Activated CD4-positive, alpha-beta T cell treated with anti-CD3 and anti-CD28 coated beads for 36 hours (primary cell): ENCODE measurements at places on chromosomes 12 and 14. TPM values are rescaled to one million over a fixed set of nuclear protein-coding genes. Genes with fewer than 3 reads are reported as not detected.
A peak's percentile ranks its signal among the peaks of the same experiment; 100 is the strongest.

GRCh38 chr12:90261283-90261682 is 552.6 kb upstream of the ATP2B1 start:
- no peaks in the 10 kb centered on the region for H3K27me3 ChIP-seq
- DNase-seq = no peak
- H3K4me1 ChIP-seq = no peaks in the 10 kb centered on the region
- H3K4me3 ChIP-seq = no peak overlapping the region

Gene SUOX
- 3.4 TPM for total RNA-seq

DNA sequence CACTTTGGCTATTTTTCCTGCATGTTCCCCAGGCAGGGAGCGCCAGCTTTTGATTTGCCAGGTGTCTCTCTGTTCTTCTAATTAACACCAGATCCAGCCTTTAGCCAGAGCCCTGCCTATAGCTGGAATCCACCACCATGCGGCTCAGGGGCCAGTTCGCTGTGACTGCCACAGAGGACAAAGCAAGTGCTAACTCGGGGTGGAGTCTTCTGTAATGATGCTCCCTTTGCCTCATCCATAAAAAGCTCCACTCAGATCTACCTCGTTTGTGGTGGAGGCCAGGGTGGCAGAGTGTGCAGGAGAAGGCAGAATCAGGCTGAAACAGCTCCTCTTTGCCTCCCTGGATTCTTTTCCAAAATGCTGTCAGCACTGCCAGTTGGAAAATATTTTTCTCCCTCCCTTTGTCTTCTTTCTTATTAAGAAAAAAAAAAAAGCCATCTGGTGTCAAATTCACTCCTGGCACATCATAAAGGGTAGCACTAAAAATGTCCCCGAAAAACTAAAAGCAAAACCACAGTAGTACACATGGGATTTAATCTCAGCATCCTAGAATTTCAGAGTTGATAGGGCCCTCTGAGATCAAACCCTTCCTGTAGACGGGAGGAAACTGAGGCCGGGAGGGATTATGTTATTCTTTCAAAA is 18.0 kb upstream of the CTDSP2 start:
- H3K27me3 ChIP-seq = peaks cover 2% of the 10 kb centered on the region
- peak overlapping the region; percentile 53 for H3K4me3 ChIP-seq
- DNase-seq = no peak
- H3K4me1 ChIP-seq = peaks cover 7% of the 10 kb centered on the region
- H3K27ac ChIP-seq = peak overlapping the region; percentile 58

Gene KRT79
- total RNA-seq = 0.16 TPM

- peaks cover 8% of the 10 kb centered on the region for H3K4me1 ChIP-seq
- no peak overlapping the region for H3K4me3 ChIP-seq
- no peaks in the 10 kb centered on the region for H3K27me3 ChIP-seq
- no peaks in the 10 kb centered on the region for H3K36me3 ChIP-seq
- peak; percentile 6 for DNase-seq
These were observed 73.2 kb downstream of the IPO8 start for GRCh38 chr12:30622509-30622908.

DNA sequence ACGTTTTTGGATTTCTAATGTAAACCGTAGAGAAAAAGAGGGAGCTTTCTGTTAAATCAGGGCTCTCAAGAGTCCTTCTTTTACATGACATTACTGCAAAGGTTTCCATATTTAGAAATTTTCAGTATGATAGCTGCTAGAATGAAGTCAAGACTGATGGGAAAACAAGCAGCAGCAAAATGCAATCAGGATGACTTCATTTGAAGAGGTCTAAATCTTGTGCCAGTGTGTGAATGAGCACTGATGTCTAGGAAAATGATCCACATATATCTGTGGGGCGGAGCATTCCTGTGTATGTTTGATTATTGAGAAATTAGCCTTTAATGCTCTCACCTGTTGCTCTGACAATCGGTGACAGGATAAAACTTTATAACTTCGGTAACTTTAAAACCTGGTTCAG is 73.6 kb downstream of the GRIP1 start:
- no peaks in the 10 kb centered on the region for H3K36me3 ChIP-seq
- H3K27ac ChIP-seq = no peak overlapping the region
- no peak overlapping the region for H3K4me3 ChIP-seq
- no peaks in the 10 kb centered on the region for H3K4me1 ChIP-seq
- no peaks in the 10 kb centered on the region for H3K27me3 ChIP-seq

Gene RPS6KL1
- total RNA-seq = 5.6 TPM

DNA sequence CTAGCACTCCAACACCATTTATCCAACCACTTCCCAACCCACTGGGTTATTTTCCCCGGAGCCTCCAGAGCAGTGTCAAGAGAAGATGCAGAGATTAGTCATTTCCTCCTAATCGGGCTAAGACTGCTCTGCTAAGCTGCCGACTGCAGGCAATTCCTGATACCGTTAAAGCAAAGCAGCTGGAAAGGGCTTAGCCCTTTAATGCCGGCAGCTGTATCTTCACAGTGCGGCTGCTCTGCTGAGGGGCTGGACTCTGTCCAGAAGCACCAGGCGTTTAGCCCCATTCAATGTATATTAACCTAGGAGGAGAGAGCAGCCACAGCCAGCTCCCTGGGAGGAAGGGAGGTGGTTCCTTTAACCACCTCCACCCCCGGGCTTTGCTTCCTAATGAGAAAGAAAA is 11.1 kb downstream of the AQP6 start:
- DNase-seq = no peak
- H3K27ac ChIP-seq = no peak overlapping the region
- H3K36me3 ChIP-seq = peaks cover 10% of the 10 kb centered on the region
- no peak overlapping the region for H3K4me3 ChIP-seq
- H3K27me3 ChIP-seq = no peaks in the 10 kb centered on the region

GRCh38 chr12:24078318-24078765 is 128.9 kb upstream of the SOX5 start:
- H3K27me3 ChIP-seq = peaks cover 2% of the 10 kb centered on the region
- no peaks in the 10 kb centered on the region for H3K4me1 ChIP-seq
- no peak overlapping the region for H3K4me3 ChIP-seq
- H3K27ac ChIP-seq = no peak overlapping the region
- DNase-seq = no peak
- no peaks in the 10 kb centered on the region for H3K36me3 ChIP-seq

Gene MAPKAPK5
- 47.5 TPM for total RNA-seq

DNA sequence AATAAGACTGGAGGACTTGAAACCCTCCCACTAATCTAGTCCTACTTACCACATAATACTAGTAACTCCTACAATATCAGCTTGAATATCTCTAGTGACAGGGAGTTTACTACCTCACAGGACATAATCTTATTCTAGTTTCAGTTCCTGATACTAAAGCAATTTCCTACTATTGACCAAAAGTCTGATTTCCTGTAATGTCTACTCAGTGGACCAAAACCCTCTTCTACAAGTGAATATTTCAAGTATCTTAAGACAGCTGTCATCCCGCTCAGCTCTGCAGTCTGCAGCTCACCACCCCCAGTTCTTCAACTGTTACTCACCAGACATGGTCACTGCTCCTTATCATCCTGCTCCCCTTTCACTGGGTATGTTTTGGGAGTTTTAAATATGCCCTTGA is 70.8 kb upstream of the TMCC3 start:
- no peak overlapping the region for H3K4me3 ChIP-seq
- no peaks in the 10 kb centered on the region for H3K36me3 ChIP-seq
- no peak for DNase-seq
- no peaks in the 10 kb centered on the region for H3K27me3 ChIP-seq
- H3K27ac ChIP-seq = no peak overlapping the region

- no peaks in the 10 kb centered on the region for H3K27me3 ChIP-seq
- H3K27ac ChIP-seq = no peak overlapping the region
- DNase-seq = no peak
- H3K36me3 ChIP-seq = no peaks in the 10 kb centered on the region
- no peak overlapping the region for H3K4me3 ChIP-seq
- H3K4me1 ChIP-seq = no peaks in the 10 kb centered on the region
These were observed 540.0 kb upstream of the TBX3 start for GRCh38 chr12:115223991-115224390.

DNA sequence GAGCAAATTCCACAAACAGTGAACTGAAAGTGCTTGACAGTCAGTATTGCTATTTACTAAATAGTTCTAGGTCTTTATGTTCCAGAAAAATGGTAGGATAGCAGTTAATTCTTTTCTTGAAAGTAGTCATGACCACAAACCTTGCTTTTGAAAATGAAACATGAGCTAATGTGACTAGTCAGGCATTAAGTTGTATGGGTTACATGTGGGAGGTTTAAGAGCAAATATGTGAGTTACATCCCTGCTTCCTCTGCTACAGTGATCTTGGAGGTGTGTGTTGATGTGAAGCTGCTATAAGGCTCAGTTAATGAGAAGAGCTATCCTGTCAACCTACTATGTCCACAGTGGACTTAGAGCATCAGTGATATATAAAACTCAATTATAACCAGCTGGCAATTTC is 741.6 kb downstream of the FSCB start:
- H3K36me3 ChIP-seq = no peaks in the 10 kb centered on the region
- H3K4me3 ChIP-seq = no peak overlapping the region
- H3K27me3 ChIP-seq = no peaks in the 10 kb centered on the region
- no peaks in the 10 kb centered on the region for H3K4me1 ChIP-seq
- DNase-seq = no peak

- peaks cover 22% of the 10 kb centered on the region for H3K4me1 ChIP-seq
- H3K27me3 ChIP-seq = no peaks in the 10 kb centered on the region
- peak overlapping the region; percentile 77 for H3K4me3 ChIP-seq
- H3K36me3 ChIP-seq = peaks cover 4% of the 10 kb centered on the region
- peak; percentile 69 for DNase-seq
These were observed 565 bp downstream of the NT5DC3 start for GRCh38 chr12:103840462-103840875.

Gene HIP1R
- total RNA-seq = 17.1 TPM

DNA sequence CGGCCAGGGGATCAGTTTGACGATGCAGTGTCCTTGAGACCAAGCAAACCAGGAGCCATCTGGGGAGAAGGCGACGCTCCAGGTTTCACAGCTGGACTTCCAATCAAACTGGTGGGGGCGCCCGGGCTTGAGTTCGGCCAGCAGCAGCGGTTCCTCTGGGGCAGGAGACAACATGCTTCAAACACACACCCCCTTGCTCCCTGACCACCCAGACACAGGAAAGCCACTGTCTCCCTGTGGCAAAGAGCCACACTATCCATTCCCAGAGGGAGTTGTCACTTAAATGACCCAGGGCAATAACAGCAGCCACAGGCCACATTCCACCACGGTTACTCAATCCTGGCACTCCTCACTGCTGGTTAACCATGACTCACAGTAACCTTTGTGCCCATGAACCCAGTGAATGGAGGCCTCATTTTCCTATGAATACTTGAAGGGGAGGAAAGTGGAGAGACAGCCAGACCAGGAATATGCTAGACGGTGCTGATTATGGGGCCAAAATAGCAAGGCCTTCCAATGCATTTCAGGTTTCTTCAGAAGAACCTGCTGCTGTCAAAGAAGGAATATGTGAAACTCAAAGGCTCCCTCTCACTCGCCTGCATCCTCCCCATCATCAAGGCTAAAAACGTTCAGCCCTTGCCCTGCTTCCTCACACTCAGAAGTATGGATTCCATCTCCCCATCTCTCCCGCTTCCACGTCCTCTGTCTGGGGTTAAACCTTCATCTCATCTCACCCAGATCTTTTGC is 8.5 kb downstream of the WSB2 start:
- H3K4me3 ChIP-seq = peak overlapping the region; percentile 37
- peaks cover 44% of the 10 kb centered on the region for H3K4me1 ChIP-seq
- peaks cover 48% of the 10 kb centered on the region for H3K36me3 ChIP-seq
- H3K27me3 ChIP-seq = no peaks in the 10 kb centered on the region
- H3K27ac ChIP-seq = peak overlapping the region; percentile 83
- DNase-seq = peak; percentile 69

GRCh38 chr12:852864-853263 is 96.6 kb downstream of the RAD52 start:
- H3K4me3 ChIP-seq = no peak overlapping the region
- peaks cover 50% of the 10 kb centered on the region for H3K4me1 ChIP-seq
- H3K27me3 ChIP-seq = no peaks in the 10 kb centered on the region
- H3K27ac ChIP-seq = peak overlapping the region; percentile 19

GRCh38 chr12:67410667-67411067 is 141.5 kb downstream of the CAND1 start:
- no peaks in the 10 kb centered on the region for H3K4me1 ChIP-seq
- no peaks in the 10 kb centered on the region for H3K27me3 ChIP-seq
- DNase-seq = no peak
- no peak overlapping the region for H3K27ac ChIP-seq
- peaks cover 5% of the 10 kb centered on the region for H3K36me3 ChIP-seq
- H3K4me3 ChIP-seq = no peak overlapping the region

- H3K27me3 ChIP-seq = peaks cover 2% of the 10 kb centered on the region
- H3K36me3 ChIP-seq = no peaks in the 10 kb centered on the region
- H3K4me3 ChIP-seq = no peak overlapping the region
These were observed 119.3 kb upstream of the RAP1B start for GRCh38 chr12:68491204-68491960.

GRCh38 chr14:55746558-55746957 is 166.6 kb downstream of the KTN1 start:
- no peaks in the 10 kb centered on the region for H3K27me3 ChIP-seq
- no peak for DNase-seq
- H3K36me3 ChIP-seq = no peaks in the 10 kb centered on the region
- no peaks in the 10 kb centered on the region for H3K4me1 ChIP-seq
- H3K27ac ChIP-seq = no peak overlapping the region

DNA sequence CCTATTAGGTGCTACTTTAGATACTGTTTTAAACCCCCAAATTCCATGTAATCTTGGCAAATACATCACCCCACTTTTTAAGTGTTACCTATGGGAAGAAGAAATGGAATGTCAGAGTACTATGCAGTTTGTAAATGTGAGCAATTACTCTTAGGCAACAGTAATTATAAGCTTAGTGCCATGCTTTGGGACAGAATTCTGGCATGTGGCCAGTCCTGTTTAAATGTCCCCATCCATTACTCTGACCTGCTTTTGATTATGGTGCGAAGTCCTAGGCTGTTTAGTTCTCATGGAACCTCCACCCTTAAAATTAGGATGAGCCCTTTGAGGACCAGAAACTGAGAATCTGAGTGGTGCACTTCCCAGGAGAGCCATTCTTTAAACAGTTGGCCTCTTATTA is 321.4 kb upstream of the RGS6 start:
- H3K27ac ChIP-seq = no peak overlapping the region
- H3K36me3 ChIP-seq = peaks cover 3% of the 10 kb centered on the region
- H3K4me3 ChIP-seq = no peak overlapping the region
- peaks cover 26% of the 10 kb centered on the region for H3K4me1 ChIP-seq
- no peak for DNase-seq

Gene ESR2
- 0.26 TPM for total RNA-seq

- no peak for DNase-seq
- no peak overlapping the region for H3K4me3 ChIP-seq
- no peaks in the 10 kb centered on the region for H3K36me3 ChIP-seq
- no peak overlapping the region for H3K27ac ChIP-seq
These were observed 7.2 kb upstream of the SDR9C7 start for GRCh38 chr12:56941299-56942017.

DNA sequence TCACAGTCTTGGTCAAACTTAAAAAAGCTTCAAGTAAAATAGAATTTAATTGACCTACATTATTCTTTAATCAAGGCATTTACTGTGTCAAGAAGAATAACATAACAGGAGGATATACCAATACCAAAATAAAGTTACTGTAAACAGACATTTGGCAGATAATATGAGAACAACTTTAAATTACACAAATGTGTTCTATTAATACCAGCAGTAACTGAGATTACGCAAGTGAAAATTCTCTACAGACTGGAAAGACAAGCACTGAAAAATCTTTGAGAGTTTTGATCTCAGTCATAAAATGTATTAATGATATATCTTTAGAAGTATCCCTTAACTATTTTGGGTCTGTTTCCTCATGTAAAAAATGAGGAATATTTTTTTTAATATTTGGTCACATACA is 169.2 kb upstream of the SOX5 start:
- H3K4me1 ChIP-seq = no peaks in the 10 kb centered on the region
- no peak overlapping the region for H3K27ac ChIP-seq
- no peaks in the 10 kb centered on the region for H3K36me3 ChIP-seq
- no peak for DNase-seq
- H3K4me3 ChIP-seq = no peak overlapping the region
